Activated CD4-positive, alpha-beta T cell treated with anti-CD3 and anti-CD28 coated beads for 1 hour (primary cell): ENCODE measurements at places on chromosomes 7 and 10.

DNA sequence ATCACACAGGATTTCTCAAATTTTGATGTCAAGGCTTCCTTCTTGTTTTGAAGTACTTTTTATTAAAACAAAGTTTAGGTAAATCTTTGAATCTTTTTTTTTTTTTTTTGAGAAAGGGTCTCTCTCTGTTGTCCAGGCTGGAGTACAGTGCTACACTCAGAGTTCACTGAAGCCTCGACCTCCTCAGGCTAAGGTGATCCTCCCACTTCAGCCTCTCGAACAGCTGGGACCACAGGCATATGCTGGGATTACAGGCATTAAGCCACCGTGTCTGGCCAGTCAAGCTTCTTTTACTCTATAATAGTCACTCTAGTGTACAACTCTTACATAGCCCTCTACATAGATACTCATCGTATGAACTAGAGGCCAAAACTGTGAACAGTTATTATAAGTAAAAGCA is 3.4 kb downstream of the RUFY2 start:
- DNase-seq = no peak

DNA sequence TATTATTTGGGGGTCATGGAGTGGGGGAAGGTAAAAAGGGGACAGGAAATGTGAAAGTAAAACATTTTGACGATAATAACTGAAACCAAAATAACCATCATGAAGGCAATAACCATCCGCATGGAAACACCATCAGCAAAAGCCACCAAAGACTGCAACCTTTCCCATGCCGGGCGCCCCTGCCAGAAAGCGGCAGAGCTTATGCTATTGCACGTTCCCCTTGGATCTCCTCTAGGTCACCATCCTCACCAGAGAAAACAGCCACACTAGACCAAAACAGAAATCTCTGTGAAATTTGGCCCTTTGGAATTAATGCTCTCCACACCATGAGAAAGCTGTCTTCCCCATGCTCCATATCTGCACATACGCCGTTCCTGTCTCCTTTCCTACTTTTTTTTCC is 31.1 kb downstream of the DRGX start:
- no peak for DNase-seq

- no peak for DNase-seq
These were observed 56.1 kb upstream of the PDLIM1 start for GRCh38 chr10:95346715-95347401.

DNA sequence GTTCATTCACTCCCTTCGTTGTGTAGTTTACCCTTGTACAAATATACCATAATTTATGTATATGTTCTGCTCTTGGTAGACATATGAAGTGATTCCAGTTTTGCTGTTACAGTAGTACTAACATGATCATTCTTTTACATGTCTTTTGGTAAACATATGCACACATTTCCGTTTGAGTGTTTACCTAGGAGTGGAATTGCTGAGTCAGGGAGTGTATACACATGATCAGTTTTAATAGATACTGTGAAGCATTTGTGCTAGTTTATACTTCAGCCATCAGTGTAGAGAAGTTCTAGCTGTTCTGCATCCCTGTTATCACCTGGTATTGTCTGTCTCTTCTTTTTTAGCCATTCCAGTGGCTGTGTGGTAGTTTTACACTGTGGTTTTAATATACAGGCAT is 34.5 kb upstream of the CYP26C1 start:
- DNase-seq = no peak

DNA sequence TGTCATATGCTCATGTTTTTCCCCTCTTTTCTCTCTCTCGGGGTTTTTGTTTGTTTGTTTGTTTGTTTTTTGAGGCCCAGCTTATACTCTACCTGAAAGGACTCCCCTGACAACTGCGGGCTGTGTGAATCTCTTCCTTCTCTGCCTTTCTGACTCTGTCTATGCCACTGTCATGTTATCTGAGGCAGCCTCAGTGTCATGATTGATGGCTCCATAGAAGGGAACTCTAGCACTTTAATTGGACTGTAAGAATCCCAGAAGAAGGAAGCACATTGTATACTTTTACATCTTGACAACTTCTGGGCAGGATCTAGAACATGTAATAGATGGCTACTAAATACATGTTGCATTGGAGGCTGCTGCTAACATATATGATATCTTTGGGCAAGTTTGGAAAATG is 25.4 kb downstream of the AKR1B15 start:
- DNase-seq = no peak

GRCh38 chr10:113497198-113497597 is 55.7 kb upstream of the HABP2 start:
- no peak for DNase-seq

DNA sequence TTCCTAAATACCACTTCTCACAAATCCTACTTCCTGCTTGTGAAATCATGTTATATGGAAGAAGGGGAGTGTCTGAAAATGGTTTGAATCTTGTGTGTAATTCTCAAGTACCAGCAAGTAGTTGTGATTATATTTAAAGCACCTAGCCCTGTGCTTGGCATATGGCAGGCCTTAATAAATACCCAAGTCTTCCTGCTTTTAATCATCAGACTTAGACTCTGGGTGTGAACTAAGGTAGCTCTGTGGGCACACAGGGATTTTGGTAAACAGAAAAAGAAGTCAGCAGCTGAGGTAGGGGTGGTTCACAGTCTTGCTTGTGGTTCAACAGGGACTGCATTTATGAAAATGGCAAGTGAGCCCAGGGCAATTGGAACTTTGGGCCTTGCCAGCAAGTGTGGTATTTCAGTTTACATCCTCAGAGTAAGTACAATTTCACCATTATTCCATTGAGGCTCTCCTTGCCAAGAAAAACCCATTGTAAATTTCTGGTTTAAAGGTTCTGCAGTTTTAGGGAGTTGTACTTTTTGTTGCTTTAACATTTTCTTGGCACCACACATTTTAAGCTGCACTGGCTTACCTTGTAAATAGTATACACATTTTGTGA is 215.5 kb downstream of the AUTS2 start:
- no peak for DNase-seq

DNA sequence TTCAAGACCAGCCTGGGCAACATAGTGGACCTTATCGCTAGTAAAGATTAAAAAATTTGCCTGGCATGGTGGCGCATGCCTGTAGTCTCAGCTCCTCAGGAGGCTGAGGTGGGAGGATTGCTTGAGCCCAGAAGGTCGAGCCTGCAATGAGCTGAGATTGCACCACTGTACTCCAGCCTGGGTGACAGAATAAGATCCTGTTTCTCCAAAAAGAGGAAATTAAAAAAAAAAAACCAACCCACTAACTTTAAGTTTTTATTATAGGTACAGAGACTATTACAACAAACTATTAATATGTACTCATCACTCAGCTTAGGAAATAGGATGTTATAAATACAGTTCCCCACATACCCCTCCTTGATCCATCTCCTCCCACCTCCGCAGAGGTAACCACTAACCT is 30.2 kb downstream of the DHTKD1 start:
- DNase-seq = no peak

DNA sequence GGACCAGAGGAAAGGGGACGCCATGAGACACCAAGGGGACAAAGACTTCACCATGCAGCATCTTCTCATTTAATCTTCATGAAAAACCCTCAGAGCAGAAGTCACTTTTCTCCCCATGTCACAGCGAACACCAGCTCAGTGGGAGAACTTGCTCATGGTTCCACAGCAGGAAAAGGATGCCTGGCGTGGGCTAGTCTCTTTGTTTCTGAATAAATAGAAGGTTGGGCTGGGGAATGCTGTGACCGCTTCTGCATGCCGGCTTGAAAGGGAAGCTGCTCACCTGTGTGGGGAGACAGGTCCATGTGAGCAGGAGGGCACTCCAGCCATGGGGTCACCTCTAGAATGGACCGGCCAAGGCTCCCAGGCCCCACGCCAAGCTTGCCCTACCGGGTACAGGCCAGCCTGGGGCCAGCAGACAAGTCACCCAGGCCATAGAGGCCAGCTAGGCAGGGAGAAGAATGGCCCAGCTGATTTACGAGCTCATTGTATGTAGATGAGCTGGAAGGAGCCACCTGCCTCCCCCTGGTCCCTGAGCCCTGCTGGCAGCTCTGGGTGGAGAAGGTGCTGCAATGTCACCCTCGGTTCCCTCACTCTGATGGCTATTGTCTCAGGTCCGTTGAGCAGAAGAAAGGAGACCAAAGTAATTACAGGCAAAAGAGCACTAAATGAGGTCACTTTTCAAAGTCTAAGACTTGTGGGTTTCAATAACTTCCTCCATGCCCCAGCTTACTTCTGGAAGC is 82.0 kb upstream of the PDZD8 start:
- DNase-seq = no peak

- no peak for DNase-seq
These were observed 4.5 kb downstream of the RBP4 start for GRCh38 chr10:93596539-93596938.

- DNase-seq = no peak
These were observed 784.0 kb downstream of the SUGCT start for GRCh38 chr7:40918701-40919271.

GRCh38 chr10:68562661-68563570 is 2.8 kb downstream of the TET1 start:
- DNase-seq = no peak

DNA sequence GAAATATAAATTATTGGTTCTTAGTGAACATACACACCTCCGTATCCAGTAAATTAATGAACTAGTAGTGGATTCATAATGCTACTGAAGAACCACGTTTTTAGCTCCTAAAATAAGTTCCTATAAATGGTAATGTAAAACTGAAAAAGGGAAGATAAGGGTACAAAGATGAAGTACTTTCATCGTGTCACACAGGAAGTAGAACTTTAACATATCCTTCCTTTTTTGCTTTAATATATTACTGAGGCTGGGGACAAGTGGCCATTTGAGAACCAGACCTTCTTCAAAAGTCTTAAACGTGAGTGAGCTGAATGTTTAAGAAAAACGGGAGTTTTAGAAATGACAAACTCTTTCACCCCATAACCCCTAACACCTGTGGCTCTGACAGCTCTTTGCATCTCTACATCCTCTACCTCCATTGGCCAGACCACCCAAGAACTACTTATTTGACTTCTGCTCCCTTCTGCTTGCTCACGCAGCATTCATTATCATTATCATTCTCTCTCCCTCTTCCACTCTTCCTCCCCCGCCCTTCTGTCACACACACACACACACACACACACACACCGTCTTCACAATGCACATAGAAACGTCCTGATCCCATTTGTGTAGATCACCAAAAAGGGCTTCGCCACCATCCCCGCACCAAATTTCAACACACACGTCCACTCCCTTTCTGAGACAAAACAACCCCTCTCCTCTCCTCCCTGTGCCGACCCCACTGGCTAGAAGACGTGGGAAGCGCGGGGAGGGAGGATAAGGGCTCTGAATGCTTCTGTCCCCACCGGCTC is 677 bp downstream of the SKAP2 start:
- DNase-seq = peak; percentile 11

DNA sequence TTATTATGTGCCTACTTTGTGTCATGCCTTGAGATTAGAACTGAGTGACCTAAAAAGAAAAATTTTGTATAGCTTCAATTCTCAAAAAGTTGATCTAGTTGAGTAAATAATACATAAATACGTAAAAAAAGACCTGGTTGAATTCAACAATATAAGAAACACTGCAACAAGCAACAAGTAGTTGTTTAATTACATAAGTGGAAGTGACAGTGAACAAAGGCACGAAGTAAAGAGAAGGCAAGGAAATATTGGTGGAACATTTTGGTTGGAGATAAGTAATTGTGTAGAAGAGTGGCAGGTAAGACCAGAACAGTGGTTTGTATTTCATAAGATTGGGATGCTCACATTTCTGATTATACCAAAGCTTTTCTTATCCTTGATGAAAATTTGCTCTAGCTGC is 8.2 kb upstream of the MYPN start:
- no peak for DNase-seq

- DNase-seq = no peak
These were observed 55.8 kb downstream of the AKR1C4 start for GRCh38 chr10:5252177-5253037.
